ENCODE measurements at places on chromosomes 11 and 22.

DNA sequence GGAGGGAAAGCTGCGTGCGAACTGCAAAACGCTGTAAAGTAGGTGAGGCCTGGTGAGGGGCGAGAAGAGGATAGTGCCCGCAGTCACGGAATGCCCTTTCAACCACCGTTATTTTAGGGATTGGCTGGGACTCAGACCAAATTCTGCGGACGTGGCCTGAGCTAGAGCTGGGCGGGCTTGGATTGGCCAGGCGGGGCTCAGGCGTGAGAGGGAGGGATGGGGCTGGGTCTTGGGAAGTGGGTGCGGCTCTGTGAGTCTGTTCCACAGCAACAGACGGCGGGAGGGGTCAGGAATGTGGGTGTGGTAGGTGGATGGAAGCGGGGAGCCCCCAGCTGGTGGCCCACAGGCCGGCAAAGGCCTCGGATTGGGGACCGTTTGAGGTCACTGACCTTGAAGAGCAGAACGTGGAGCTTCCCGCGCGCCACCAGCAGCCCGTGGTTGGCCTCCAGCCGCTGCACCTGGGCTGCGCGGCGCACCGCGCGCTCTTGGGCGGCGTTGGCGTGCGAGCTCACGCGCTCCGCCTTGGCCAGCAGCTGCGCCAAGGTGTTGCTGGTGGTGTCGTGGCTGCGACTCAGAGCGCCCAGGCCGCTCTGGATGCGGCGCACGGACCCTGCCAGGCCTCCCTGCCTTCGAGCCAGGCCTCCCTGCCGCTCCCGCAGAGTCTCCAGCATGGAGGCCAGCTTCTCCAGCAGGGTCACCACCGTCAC is 444 bp downstream of the CAVIN3 start:
- DNase-seq = peak; percentile 71

DNA sequence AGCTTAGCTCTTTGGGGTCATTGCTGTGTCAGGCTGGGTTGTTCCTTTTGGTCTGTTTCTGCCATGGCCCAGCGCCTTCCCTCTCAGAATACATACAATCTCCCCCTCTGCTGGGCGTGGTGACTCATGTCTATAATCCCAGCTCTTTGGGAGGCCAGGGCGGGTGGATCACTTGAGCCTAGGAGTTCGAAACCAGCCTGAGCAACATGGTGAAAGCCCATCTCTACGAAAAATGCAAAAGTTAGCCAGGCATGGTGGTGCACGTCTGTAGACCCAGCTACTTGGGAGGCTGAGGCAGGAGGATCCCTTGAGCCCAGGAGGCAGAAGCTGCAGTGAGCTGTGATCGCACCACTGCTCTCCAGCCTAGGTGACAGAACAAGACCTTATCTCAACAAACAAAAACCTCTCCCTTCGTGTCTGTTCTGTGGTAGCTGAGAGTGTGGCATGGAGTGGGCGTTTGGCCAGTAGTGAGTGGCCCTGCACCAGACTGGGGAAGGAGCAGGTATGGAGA is 46.7 kb upstream of the RAB1B start:
- no peak for DNase-seq

GRCh38 chr22:25660336-25660735 is 81.7 kb upstream of the MYO18B start:
- no peak for DNase-seq

- DNase-seq = no peak
Measured at GRCh38 chr11:14179116-14179820, 179.7 kb downstream of the RRAS2 start.

- no peak for DNase-seq
Measured at GRCh38 chr22:42906605-42907348, 49.7 kb upstream of the ARFGAP3 start.

GRCh38 chr11:48032721-48033120 is 52.4 kb downstream of the PTPRJ start:
- no peak for DNase-seq
